ENCODE measurements at places on chromosomes 6 and 20.

DNA sequence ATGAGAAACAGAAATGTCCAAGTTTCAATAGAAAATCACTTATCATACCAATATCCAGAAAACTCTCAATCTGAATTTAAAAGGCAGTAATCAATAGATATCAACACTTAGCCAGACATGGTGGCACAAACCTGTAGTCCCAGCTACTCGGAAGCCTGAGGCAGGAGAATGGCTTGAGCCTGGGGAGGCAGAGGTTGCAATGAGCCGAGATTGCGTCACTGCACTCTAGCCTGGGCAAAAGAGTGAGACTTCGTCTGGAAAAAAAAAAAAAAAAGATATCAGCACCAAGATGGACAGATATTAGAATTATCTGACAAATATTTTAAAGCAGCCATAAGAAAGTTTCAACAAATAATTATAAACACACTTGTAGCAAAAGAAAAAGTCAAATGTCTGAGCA, 47.0 kb downstream of the TCP11 start:
- DNase-seq = no peak

GRCh38 chr6:12535586-12536314, 180.8 kb upstream of the PHACTR1 start:
- DNase-seq = no peak

- no peak for DNase-seq
These were observed 110.5 kb downstream of the ISM1 start for GRCh38 chr20:13331536-13331935.

GRCh38 chr20:10519361-10520046, 84.4 kb downstream of the SLX4IP start:
- no peak for DNase-seq

- peak; percentile 16 for DNase-seq
These were observed 48.1 kb downstream of the ERMARD start for GRCh38 chr6:169799474-169799926.

- no peak for DNase-seq
These were observed 498 bp upstream of the PRDM1 start for GRCh38 chr6:106085692-106085983.

GRCh38 chr6:37130704-37131103, 39.2 kb upstream of the PIM1 start:
- no peak for DNase-seq

GRCh38 chr6:40550202-40551101, 36.7 kb downstream of the LRFN2 start:
- no peak for DNase-seq

DNA sequence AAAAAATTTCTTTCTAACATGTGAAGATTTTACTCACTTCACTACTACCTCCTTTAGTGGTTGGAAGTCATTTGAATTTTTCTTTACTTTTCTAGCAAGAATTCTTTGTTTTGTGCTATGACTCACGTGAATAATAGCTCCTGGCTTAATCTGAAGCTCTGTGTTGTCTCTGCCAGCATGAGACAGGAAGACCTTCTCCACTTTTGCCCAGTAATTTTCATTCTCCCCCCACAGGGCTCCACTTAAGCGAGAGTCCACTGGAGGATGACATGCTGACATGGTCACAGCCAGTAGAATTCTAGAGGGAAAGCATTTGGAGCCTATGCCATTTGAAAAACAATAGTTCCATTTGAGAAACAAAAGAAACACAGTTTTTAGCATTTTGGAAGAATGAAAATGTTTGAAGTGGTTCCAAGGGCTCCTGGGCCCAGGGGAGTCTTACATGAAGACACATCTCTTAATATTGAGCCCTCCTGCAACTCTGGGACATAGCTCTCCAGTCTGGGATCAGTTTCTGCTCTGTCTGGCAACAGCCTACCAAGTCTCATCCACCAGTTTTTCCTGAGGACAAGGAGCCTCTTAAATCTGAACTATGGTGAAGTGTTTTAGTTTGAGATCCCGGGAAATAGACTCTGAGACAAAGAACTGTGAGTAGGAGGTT, 231.4 kb downstream of the PAX1 start:
- no peak for DNase-seq

- DNase-seq = no peak
These were observed 56.3 kb downstream of the PREX1 start for GRCh38 chr20:48771542-48771941.

DNA sequence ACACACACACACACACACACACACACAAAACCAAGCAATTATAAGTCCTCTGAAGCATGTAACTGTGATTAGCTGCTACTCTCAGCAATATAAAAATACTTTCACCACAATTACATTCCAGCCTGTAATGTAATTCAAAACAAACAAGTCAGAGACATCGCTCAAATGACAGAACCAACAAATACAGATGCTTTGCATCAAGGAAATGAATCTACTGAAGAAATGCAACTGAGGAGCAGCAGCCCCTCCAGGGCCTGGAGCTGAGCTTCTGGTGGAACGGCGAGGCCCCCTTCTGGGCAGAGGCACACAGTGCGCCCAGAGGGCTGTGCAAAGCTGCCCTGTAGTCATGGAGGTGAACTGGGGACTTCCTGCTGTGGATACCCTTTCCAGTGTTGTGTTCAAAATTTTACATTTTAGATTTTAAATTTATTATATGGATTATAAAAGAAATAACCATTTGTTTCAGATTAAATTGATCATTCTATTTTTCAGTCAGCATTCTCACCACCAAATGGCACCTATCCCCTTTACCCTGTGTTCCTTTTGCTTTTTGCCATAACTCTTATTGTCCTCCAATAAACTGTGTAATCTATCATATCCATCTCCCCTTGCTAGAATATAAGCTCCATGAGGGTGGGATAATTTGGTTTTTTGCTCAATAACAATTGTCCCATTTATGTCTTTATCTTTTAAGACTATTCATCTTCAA, 23.2 kb downstream of the ADAT2 start:
- peak; percentile 52 for DNase-seq

GRCh38 chr6:102766963-102767362, 1373.5 kb downstream of the GRIK2 start:
- DNase-seq = no peak

All from nucleus accumbens (tissue), 56 donors.